Non-pigmented ciliary epithelial cell (primary cell): ENCODE measurements at places on chromosomes 12 and 14.

- no peak for DNase-seq
Observed at GRCh38 chr12:45893240-45893639, 97.1 kb downstream of the SCAF11 start.

GRCh38 chr12:103868215-103868614 lies 27.2 kb upstream of the NT5DC3 start:
- DNase-seq: no peak

DNA sequence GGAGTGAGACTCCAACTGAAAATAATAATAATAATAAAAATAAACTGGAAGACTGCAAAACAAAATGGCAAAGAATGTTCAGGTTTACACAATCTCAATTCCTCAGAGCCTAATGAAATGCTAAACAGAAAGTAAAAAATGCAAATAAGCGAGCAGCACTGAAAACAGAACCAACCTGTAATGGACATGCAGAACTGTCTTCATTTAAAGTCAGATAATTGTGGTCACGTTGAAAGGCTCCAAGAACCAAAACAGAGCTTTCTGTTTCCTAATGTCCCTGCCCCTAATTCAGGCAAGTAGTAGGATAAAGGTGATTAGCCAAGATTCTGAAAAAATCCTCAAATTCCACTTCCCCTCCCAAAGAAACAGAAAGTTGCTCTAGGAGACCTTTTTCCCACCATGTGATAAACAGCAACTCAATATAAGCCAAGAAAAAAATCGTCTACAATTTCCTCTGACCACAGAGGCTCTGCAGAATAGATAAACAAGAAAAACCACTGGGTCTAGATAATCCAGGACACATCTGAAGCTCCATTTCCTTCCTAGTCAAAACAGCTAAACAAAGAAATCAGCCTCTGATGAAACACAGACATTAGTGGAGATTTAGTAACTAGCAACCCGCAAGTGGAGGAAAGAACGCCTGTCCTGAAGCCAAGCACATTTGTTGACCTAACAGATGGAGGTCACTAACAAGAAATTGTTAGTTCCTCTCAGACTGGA lies 3.0 kb downstream of the MIS18BP1 start:
- DNase-seq: peak; percentile 85

- DNase-seq: no peak
Observed at GRCh38 chr12:104976703-104977102, 9.4 kb upstream of the NOPCHAP1 start.

- DNase-seq: peak; percentile 79
Observed at GRCh38 chr12:22687361-22688076, 62.5 kb downstream of the ETNK1 start.

DNA sequence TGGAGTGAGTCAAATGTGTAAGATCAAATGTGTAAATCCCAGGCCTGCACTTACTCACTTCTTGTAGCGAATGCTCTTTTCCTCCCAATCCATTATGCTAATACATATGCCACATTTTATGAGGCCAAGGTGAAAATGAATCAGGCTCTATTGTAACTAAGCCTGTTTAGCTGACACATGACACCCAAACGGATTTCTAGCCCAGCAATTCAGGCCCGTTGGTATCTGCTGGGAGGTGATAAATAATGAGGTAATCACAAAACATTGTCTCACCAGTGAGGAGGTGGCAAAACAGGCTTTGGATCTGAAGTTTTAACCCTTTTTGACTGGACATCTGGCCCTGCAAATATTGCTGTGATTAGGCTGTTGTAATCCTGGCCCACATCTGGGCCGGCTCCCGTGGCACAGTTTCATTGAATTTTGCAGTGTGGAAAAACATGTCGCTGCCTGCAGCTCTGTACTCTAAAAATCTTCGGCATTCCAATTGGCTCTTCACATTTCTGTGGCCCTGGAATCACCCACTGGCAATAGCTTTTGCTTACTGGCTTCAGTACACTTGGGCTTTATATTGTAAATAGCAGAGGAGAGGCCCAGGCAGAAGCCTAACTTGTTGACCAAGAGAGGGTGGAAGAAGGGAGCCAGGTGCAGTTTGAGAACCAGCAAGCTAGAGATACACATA lies 106.1 kb downstream of the PAX9 start:
- DNase-seq: no peak

GRCh38 chr14:100084591-100084990 lies 19.4 kb downstream of the EVL start:
- DNase-seq: no peak

DNA sequence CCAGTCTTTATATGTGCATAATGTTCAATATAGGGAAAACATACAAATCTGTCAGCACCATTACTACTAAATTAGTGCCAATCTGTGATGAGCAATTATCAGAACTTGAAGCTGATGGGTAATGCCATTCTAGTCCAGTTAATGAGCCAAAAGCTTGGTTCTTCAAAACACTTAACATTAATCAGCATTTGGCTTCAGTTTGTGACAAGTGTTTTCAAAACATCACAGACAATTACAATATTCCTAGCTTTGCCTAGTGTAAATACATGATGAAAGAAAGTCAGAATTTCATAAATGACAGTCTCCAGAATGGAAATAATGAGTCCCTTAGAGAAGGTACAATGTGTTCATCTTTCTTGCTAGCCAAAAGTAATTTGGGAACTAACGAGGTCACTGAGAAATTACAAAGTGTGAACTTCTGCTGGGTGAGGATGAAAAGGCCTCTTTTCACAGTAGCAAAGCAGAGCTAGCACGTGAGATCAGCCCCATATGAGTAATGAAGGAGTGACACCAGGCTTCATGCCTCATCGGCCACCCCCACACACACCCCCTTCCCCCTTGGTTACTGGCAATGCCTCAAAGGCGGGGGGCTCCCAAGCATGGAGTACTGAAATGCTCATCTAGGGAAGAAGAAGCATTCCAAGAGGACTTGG lies 180.6 kb upstream of the EEA1 start:
- DNase-seq: no peak

DNA sequence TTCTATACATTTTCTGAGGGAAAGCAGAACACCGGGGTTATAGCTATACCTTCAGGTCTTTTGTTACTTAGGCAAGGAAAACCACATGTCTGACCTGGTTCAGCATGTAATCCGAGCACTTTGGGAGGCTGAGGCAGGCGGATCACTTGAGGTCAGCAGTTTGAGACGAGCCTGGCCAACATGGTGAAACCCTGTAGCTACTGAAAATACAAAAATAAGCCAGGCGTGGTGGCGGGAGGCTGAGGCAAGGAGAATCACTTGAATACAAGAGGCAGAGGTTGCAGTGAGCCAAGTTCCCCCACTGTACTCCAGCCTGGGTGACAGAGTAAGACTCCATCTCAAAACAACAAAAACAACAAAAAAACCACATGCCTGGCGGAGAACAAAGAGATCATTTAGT lies 177.6 kb downstream of the ACSS3 start:
- no peak for DNase-seq

GRCh38 chr12:69468237-69469026 lies 1.8 kb upstream of the FRS2 start:
- no peak for DNase-seq

- DNase-seq: no peak
Observed at GRCh38 chr12:48105321-48105866, 485 bp downstream of the SENP1 start.

DNA sequence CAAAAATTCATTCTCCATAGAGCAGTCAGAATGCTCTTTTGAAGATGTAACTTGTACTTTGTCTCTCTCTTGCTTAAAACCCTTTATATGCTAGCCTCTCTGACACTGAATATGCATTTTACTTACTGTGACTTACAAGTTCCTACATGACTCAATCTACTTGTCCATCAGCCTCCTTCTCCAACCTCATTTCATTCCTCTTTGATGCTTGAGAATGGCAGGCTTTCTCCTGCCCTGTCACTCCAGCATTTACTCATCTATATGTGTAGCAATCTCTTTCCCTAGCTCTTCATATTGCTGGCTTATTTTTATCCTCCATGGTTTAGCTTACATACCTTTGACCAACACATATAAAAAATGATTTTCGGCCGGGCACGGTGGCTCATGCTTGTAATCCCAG lies 561.9 kb downstream of the CCER1 start:
- no peak for DNase-seq

DNA sequence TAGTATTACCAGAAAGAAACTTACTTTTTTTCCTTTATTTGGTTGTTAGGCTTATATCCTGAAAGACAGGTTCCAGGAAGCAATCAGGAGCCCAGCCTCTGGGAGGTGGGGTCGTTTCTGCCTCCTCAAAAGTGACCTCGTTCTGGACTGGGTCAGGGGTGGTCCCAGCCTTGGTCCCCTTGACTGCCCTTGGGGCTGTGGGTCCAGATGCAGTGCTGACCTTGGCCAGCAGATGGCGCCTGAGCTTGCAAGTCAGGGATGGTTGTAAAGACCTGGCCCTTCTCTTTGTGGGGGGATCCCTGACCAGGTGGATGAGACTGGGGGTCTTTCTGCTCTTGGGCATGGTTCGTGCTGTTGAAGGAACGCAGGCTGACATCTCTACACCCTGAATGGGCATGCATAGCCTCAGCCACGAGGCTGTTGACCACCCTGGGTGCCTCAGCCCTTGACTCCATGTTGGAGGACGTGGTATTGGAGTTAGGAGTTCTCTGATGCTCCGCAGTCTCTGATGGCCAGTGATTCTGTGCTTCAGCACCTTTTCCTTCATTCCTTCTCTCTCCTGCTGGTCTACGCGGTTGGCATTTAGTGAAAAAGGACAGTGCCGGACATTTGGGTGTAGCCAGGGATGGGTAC lies 62.4 kb downstream of the ADCK1 start:
- DNase-seq: peak; percentile 8

- DNase-seq: no peak
Observed at GRCh38 chr12:31477687-31478086, 113.2 kb downstream of the DENND5B start.

DNA sequence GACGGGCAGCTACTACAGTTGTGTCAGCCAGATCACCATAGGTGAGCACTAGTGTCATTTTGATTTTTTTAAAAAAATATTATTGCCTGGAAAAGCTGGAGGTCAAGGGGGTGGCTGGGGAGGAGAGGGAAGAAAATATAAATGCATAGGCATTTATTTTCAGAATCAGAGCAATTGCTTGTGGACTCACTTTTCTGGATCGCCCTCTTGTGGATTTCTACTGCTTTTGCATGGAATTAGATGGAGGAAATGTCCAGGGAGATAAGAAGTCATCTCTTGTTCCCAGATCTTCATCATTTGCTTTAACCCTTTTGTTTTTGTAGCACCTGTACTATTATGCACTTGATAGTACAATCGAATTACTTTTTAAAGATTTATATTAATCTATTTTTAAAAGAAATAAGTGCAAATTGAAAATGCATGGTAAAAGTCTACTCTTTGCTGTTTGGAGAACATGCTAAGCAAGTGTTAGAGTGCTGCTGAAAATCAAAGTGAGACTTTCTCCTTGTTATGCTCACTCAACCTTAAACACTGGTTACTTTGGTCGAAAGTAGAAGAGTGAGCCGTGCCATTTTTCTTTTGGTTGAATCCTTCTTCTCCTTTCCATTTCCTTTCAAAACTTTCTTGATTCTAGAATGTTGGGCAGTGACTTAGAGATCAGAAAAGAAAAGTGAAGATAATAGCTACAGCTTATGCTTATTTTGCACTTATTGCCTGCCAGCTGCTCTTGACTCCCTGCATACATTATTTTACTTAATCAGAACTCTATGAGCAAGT lies 60.6 kb upstream of the ANO4 start:
- DNase-seq: no peak

GRCh38 chr12:124157406-124157805 lies 137.5 kb upstream of the RFLNA start:
- no peak for DNase-seq

GRCh38 chr14:81302638-81303037 lies 81.9 kb upstream of the GTF2A1 start:
- no peak for DNase-seq
